Occipital lobe (tissue), 3 donors: ENCODE measurements at places on chromosomes 5 and 9. TPM values are rescaled to one million over a fixed set of nuclear protein-coding genes. Genes with fewer than 3 reads are reported as not detected.

PTGES gene
- 3.3 TPM for total RNA-seq

IFT74 gene
- total RNA-seq, result 17.3 TPM

CAMK2A gene
- total RNA-seq, result 14.0 TPM

PCDHB12 gene
- total RNA-seq, result 14.8 TPM

RFX3 gene
- 71.4 TPM for total RNA-seq

ARL14EPL gene
- total RNA-seq, result not detected

SLC30A5 gene
- 63.6 TPM for total RNA-seq

CDC20B gene
- total RNA-seq, result 0.78 TPM

AOPEP gene
- 32.1 TPM for total RNA-seq

IL17B gene
- total RNA-seq, result not detected
